Hindlimb muscle (tissue), 1 donor: ENCODE measurements at places on chromosomes 13 and 19.

DNA sequence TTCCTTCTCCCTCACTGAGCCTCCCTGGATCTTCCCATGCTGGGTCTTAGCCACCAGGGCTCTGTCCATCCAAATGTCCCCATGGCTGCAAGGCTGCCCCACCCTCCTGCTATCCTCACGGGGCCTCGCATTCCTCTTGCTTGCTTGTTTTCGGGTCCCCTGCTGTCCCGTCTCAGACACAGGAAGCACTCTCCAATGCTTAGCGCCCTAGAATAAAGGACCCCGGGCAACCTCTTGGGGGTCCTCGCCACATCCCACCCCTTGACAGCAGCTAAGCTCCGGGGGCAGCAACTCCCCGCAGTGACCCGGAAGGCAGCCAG, 23.7 kb downstream of the SH3GL1 start:
- no peak for DNase-seq

- no peak for DNase-seq
Observed at GRCh38 chr13:110425444-110425780, 118.3 kb downstream of the COL4A2 start.

DNA sequence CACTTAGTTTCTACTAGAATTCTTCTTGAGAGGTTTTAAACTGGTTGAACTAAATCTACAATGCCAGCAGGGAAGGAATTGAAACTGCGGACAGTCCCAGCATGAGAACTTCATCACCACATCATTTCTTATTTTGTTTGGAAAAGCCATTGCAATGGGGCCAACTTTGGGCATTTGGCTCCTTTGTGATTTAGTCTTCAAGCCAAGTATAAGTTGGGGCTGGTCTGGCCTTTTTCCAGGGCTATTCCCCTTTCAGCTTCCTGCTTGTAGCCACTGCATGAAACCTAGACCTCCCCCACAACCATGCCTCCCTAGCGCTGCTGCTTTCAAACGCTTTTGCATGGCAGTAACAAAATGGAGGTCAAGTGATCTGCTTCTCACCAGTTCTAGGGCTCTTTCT, 142.3 kb downstream of the RGCC start:
- DNase-seq, result no peak

GRCh38 chr19:7506385-7507328, 9.2 kb upstream of the ZNF358 start:
- DNase-seq, result no peak

DNA sequence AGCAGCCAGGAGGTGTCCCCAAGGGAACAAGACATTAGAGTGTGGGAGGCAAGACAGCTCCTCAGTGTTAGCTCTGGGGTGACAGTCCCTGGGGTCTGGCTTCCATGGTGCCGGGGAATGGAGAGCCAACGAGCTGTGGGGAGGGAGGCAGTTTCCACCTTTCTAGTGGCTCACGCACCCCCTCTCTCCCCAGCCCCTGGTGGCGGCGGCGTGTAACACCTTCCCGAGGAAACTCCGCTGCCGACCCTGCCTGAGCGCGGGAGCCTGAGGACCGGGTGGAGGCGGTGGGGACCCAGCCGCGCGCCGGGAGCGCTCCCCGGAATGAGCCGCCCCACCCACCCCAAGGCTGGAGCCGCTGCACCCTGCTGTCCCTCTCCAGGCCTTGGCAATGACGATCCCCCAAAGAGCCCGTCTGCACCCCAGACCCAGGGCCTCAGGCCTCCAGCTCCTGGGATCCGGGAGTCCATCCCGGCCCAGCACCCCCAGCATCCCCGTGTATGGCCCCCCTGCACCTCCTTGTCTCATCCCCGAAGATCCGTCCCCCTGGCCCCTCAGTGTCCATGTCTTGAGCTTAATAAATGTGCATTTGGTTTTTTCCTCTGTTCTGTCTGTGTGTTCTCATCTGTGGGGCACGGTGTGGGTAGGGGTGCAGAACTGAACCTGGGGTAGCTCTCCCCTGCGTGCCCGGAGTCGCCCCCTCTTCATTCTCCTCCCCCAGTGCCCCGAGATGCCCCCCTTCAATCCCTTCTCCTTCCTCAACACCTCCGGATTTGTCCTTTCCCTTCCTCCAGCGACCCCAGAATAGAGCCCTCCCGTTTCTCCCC, 622 bp upstream of the FXYD5 start:
- no peak for DNase-seq

GRCh38 chr19:1987197-1988187, 28.0 kb downstream of the BTBD2 start:
- no peak for DNase-seq
